ENCODE measurements at places on chromosomes 2 and 18.

GRCh38 chr18:48543228-48543627 lies 4.4 kb downstream of the CTIF start:
- no peak for DNase-seq

DNA sequence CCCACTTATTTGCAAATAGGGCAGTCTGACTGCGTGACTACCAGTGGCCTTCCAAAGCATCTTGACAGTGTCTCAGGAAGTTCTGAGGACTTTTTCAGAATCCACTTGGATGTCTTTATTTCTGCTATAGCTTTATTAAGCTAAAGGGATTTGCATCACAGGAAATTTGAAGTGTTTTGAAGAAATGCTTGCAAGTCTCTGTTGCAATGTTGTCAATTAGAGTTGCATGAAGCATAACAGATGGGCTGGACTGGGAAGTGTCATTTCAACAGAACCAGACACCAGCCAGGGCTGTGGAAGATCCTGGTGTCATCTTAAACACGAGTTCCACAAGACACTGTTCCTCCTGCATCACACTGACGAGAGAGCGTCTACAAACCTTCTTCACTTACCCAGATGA lies 224.5 kb downstream of the EN1 start:
- no peak for DNase-seq

DNA sequence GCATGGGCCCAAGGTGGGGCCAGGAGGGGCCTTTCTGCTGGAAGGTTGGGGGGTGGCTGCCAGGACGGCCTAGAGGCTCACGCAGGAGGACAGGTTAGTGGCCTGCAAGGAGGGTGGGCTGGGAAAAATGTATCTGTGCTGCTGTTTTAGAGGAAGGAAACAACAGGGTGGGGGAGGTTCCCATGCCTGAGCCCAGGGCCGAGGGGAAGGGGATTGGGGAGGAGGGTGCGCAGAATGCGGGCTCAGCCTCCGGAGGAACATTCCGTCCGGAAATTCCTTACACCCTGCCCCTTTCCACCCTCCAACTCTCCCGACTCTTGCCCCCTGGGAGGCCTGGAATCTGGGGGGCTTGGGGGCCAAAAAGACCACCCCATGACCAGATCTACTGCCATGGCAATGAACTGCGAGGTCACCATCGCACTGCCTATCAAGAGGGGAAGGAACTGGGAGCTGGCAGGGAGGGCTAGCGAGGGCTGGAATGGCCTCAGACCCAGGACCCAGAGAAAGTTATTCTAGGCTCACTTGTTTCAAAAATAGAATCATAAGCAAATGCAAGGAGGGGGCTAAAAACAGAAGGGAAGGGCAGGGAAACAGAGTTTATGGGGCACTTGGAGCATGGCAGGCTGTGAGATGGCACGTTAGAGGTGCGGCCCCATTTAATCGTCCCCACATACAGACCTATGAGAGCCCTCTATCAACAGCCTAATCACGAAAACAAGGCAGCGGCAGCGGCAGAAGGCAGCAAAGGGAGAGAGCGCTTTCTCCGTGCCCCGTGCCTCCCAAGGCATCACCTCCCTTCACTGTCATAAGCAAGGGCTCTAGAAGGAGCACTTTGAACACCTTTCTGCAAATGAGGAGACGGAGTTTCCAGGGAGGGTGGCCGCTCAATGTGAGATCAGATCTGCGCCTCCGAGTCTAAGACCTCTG lies 90.4 kb downstream of the TNS1 start:
- DNase-seq: no peak

DNA sequence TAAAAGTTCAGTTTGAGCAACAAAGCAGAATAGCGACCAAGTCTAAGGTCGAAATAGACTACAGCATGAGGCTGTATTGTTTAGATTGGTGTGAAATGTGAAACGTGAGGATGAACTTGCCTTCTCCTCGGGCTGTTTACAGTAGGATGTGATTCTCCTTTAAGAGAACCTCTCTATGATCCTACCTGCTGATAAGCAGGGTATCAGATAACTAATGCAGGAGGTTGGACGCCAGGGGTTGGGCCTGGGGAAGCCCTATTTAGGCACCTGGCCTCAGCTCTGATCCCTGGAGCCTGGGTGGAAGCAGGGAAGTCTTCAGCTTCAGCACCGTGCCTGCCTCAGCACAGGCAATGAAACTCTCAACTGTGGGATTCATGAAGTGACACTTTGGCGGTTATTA lies 11.4 kb downstream of the CRYGD start:
- DNase-seq: no peak

GRCh38 chr18:26405190-26405801 lies 143.1 kb downstream of the KCTD1 start:
- DNase-seq: no peak

GRCh38 chr2:120613742-120614571 lies 121.7 kb upstream of the GLI2 start:
- no peak for DNase-seq

- DNase-seq: no peak
Observed at GRCh38 chr18:37783771-37784170, 218.2 kb upstream of the CELF4 start.

Data from stimulated activated CD8-positive, alpha-beta memory T cell treated with anti-CD3 and anti-CD28 coated beads, Interleukin-15, amount 100 ng/mL, for 24 hours (primary cell).